Activated CD4-positive, alpha-beta memory T cell treated with anti-CD3 and anti-CD28 coated beads for 36 hours (primary cell): ENCODE measurements at places on chromosomes 3 and 15.

GRCh38 chr3:9415485-9416138 lies 18.2 kb downstream of the SETD5 start:
- H3K36me3 ChIP-seq = peaks cover 12% of the 10 kb centered on the region
- DNase-seq = no peak
- H3K4me1 ChIP-seq = peaks cover 44% of the 10 kb centered on the region

GRCh38 chr3:28057539-28057938 lies 183.9 kb upstream of the CMC1 start:
- H3K27ac ChIP-seq = no peak overlapping the region
- H3K4me1 ChIP-seq = peaks cover 8% of the 10 kb centered on the region
- DNase-seq = no peak
- H3K36me3 ChIP-seq = no peaks in the 10 kb centered on the region
- H3K27me3 ChIP-seq = peaks cover 21% of the 10 kb centered on the region

DNA sequence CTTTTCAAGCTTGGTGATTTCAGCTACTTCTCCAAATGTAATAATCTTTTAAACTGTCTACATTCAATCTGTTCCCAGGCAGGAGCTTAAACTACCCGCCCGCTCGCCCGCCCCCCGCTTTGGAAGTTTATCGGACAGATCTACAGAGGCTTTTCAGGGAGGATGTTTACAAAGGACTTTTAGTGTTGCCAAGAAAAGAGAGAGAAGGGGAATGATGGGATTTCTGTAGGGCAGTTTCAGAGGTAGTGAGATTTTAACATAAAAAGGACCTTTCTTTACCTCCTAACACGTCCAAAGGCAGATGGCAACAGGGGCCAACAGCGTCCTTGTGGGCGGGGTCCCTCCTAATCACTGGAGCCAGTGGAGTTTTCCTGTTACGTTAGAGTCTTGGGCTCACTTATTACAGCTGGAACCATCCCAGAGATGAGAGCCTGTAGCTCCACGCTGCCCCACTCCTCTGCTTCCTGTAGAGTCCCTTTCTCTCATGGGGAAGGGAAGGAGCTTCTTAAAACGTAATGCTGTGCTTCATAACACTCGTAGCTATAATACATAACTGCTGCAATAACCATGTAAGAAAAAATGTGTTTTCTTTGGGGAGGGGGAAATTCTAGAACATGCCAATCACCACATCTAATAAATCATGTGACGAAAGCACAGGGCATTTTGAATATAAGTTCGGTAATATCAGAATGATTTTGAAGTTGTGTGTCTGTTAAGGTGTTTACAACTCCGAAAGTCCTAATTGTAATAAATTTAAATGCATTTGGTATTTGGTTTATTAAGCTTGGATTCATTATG lies 30.9 kb downstream of the HES1 start:
- no peaks in the 10 kb centered on the region for H3K4me1 ChIP-seq
- DNase-seq = no peak
- H3K27ac ChIP-seq = no peak overlapping the region
- no peak overlapping the region for H3K4me3 ChIP-seq

- peaks cover 5% of the 10 kb centered on the region for H3K36me3 ChIP-seq
- H3K27ac ChIP-seq = no peak overlapping the region
- no peak for DNase-seq
- H3K27me3 ChIP-seq = peaks cover 46% of the 10 kb centered on the region
Measured at GRCh38 chr3:2097641-2098191, 950 bp upstream of the CNTN4 start.

GRCh38 chr15:25937796-25938195 lies 74.7 kb upstream of the ATP10A start:
- no peaks in the 10 kb centered on the region for H3K36me3 ChIP-seq
- H3K27me3 ChIP-seq = peaks cover 4% of the 10 kb centered on the region
- no peak overlapping the region for H3K27ac ChIP-seq
- H3K4me3 ChIP-seq = no peak overlapping the region
